Transverse colon (tissue), 4 donors: ENCODE measurements at places on chromosomes 16 and 17. TPM values are rescaled to one million over a fixed set of nuclear protein-coding genes. Genes with fewer than 3 reads are reported as not detected.

Gene GFAP
- total RNA-seq: not detected

DNA sequence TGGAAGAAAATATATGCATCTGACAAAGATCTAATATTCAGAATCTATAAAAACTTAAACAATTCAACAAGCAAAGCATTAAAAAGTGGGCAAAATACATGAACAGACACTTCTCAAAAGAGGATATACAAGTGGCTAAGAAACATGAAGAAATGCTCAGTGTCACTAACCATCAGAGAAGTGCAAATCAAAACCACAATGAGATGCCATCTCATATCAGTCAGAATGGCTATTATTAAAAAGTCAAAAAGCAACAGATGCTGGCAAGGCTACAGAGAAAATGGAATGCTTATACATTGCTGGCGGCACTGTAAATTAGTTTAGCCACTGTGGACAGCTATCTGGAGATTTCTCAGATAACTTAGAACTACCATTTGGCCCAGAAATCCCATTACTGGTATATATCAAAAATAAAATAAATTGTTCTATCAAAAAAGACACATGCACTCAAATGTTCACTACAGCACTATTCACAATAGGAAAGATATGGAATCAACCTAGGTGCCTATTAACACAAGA, 179.5 kb downstream of the PCTP start:
- DNase-seq: no peak
- H3K27ac ChIP-seq: no peak overlapping the region
- no peaks in the 10 kb centered on the region for H3K36me3 ChIP-seq
- no peaks in the 10 kb centered on the region for H3K4me1 ChIP-seq
- no peaks in the 10 kb centered on the region for H3K27me3 ChIP-seq

DNA sequence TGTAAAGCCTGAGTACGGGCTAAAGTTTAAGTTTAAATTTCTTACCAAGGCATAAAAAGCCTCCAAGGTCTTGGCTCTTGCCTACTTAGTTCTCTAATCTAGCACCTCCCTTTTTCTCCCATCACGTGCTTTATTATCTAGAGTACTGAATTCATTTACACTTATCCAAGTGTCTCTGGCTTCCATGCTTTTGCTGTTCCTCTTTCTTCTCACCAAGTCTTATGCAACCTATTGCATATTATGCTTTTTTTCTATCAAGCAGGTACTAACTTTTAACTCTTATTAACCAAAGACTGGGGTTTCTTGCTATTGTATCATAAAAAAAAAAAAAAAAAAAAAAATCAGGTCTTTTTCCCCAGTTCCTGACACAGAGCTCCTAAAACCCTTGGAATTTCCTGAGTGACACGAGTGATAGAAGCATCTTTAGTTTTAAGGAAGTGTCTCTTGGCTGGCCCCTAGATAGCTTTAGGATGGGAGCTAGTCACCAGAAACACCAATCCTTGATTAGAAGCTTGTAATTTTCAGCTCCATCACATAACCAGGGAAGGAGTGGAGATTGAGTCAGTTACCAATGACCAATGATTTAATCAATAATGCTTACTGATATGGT, 44.9 kb downstream of the SSH2 start:
- H3K4me3 ChIP-seq: no peak overlapping the region
- H3K4me1 ChIP-seq: no peaks in the 10 kb centered on the region

- peaks cover 23% of the 10 kb centered on the region for H3K4me1 ChIP-seq
- no peak overlapping the region for H3K4me3 ChIP-seq
- DNase-seq: peak; percentile 63
- peak overlapping the region; percentile 41 for H3K27ac ChIP-seq
- H3K27me3 ChIP-seq: no peaks in the 10 kb centered on the region
These were observed 5.8 kb upstream of the FASN start for GRCh38 chr17:82103553-82104451.

Gene ANKRD40CL
- 40.8 TPM for total RNA-seq

DNA sequence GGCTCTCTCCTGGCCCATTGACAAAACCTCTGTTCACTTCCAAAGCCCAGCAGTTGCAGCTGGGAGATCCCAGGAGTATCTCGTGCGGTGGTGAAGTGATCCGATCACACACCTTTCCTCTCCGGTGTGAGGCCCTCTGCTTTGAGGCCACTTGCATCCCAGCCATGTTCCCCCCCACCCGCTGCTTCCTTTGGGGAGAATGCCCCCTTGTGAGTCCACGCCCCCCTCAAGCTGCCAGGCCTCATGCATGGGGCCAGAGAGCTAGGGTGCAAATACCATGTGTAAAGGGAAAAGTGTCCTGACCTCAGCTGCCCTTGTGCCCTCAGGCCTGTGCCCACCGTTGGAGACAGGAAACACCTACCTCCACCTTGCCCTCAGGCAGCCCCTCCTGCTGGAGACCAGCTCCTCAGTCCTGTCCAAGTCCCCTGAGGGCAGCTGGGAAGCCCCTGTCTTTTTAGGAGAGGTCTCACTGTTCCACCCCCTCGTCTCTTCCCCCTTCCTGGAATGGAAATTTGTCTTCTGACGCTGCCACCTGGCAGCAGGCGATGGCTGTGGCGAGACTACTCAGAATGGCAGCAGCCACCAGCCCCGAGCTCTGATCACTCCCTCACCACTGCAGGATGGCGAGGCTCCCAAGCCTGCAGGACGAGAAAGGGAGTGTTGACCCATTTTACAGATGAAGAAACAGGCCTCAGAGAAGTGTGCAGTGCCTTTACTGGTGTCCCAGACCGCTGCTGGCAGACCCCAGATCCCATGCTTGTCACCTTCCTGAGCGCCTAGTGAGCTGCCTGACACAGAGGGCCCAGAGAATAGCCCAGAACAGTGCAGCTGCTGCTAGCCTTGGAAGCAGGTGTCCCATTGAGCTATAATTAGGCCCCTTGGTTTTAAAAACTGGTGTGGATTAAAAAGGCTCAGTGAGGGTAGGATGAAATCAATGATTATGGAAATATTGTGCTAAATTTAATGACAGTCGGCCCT, 120.6 kb upstream of the CACNG5 start:
- peak overlapping the region; percentile 84 for H3K27ac ChIP-seq
- peaks cover 50% of the 10 kb centered on the region for H3K4me1 ChIP-seq
- H3K27me3 ChIP-seq: no peaks in the 10 kb centered on the region
- no peak for DNase-seq

- H3K4me3 ChIP-seq: no peak overlapping the region
- no peak overlapping the region for H3K27ac ChIP-seq
- no peaks in the 10 kb centered on the region for H3K36me3 ChIP-seq
- DNase-seq: no peak
These were observed 34.6 kb upstream of the TNRC6C start for GRCh38 chr17:77923776-77924513.

Gene CSH2
- not detected for total RNA-seq

GRCh38 chr17:78231991-78232858, 794 bp downstream of the TMEM235 start:
- H3K4me3 ChIP-seq: no peak overlapping the region
- H3K4me1 ChIP-seq: no peaks in the 10 kb centered on the region
- no peaks in the 10 kb centered on the region for H3K36me3 ChIP-seq
- peaks cover 48% of the 10 kb centered on the region for H3K27me3 ChIP-seq

DNA sequence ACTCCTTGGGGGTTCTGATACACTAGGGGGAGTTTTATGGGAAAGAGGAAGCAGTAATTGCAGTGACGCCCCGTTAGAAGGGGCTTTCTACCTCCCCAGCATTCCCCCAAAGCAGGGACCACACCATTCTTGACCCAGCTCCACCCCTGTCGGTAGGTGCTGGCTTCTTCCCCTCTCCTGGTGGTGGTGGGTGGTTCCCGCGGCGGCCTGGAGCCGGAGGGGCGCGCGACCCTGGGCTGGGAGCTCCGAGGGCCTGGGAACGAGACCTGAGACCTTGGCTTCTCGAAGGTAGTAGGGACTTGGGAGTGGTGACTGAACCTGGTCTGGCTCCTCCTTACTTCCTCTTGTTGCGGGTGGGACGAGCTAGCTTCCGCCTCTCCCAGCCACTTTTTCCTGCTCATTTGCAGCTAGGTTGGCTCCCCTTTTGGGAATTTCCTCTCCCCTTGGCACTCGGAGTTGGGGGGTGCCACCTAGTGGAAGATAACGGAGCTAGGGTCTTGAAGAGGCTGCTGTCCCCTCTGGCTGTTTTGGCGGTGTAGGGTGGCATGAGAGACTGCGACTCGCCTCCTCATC, 438 bp downstream of the GRN start:
- no peaks in the 10 kb centered on the region for H3K27me3 ChIP-seq
- H3K36me3 ChIP-seq: no peaks in the 10 kb centered on the region
- peak; percentile 66 for DNase-seq
- H3K27ac ChIP-seq: peak overlapping the region; percentile 97

GRCh38 chr17:72004011-72004427, 116.8 kb upstream of the SOX9 start:
- no peaks in the 10 kb centered on the region for H3K36me3 ChIP-seq
- no peaks in the 10 kb centered on the region for H3K4me1 ChIP-seq
- H3K27me3 ChIP-seq: no peaks in the 10 kb centered on the region
- H3K27ac ChIP-seq: no peak overlapping the region
- no peak overlapping the region for H3K4me3 ChIP-seq

DNA sequence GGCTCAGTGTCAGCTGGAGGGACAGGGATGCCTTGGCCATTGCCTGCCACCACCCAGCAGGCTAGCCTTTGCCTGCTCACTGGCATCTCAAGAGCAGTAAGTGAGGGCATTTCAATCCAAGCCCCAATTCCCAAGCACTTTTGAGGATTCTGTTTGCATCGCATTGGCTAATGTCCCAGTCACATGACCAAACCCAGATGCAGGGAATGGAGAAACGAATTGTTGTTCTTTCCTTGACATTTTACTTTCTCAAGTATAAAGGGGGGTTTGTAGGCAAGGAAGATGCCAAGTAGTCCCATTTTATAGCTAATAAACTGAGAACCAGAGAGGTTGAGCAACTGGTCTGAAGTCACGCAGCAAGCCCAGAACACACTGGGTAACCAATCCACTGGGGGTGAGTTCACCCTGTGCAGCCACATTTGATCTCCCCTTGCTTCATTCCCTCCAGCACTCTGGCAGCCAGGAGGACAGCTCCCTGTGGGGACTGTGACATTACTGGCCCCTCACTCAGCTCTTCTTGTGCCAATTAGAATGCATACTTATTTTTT, 193.8 kb upstream of the CACNG3 start:
- H3K36me3 ChIP-seq: no peaks in the 10 kb centered on the region
- no peak overlapping the region for H3K4me3 ChIP-seq
- no peak overlapping the region for H3K27ac ChIP-seq
- H3K4me1 ChIP-seq: no peaks in the 10 kb centered on the region
- H3K27me3 ChIP-seq: no peaks in the 10 kb centered on the region

Gene CCDC200
- total RNA-seq: not detected

DNA sequence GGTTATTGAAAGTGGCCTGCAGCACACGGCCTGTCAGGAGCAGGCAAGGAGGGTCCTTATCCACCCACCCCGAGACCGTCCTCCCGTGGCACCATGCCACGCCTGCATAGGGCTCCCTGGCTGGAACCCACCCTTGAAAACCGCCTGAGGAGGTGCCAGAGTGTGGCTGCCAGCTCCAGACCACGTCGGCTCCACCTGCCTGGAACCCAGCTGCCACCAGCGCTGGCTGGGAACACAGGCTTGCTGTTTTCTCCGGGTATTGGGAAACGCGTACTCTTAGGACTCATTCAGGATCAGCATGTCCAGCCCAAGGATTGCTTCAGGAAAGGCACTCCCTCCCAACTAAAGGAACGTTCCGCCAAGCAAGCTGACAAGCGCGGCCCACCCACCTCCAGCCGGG, 6.7 kb downstream of the ARL16 start:
- DNase-seq: no peak
- no peaks in the 10 kb centered on the region for H3K4me1 ChIP-seq
- no peak overlapping the region for H3K27ac ChIP-seq

Gene KRTAP9-6
- total RNA-seq: not detected

Gene KRTAP4-1
- 0.82 TPM for total RNA-seq

DNA sequence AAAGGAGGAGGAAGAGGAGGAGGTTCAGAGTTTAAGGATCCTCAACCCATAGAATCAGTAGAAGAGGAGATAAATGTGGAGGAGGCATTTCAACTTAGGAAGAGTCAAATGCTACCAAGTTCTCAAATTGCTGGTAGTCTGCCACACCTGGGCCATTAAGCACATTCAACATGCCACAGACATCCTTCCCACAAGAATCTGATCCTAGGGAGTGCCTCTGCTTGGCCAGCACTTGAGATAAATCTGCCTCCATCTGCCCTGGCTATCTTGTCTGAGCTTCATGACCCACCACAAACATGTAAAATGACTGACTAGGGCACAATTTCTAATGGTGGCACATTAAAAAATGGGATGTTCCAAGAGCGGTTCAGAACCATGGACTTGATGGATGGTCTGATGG, 37.3 kb upstream of the AXIN2 start:
- no peaks in the 10 kb centered on the region for H3K27me3 ChIP-seq
- peaks cover 3% of the 10 kb centered on the region for H3K4me1 ChIP-seq
- H3K4me3 ChIP-seq: no peak overlapping the region
- no peak for DNase-seq

DNA sequence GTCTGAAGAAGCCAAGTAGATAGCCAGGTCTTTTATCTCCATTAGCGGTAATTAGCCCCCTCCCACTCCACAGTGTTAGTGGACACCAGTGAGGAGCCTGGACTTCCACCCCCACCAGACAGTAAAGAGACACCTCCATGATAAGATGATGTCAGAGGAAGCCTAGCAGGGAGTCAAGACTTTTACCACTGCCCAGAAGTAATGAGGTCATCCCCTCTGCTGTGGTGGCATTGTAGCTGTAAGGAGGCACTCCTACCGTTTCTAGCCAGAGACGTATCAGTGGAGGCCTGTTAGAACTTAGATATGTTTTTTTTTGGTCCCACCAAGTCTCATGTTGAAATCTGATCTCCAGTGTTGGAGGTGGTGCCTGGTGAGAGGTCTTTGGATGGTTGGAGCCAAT, 38.1 kb downstream of the PIK3R5 start:
- no peak overlapping the region for H3K27ac ChIP-seq
- no peaks in the 10 kb centered on the region for H3K36me3 ChIP-seq
- no peak for DNase-seq
- no peaks in the 10 kb centered on the region for H3K27me3 ChIP-seq
- no peaks in the 10 kb centered on the region for H3K4me1 ChIP-seq

- H3K27me3 ChIP-seq: no peaks in the 10 kb centered on the region
- no peaks in the 10 kb centered on the region for H3K4me1 ChIP-seq
- H3K4me3 ChIP-seq: no peak overlapping the region
- H3K27ac ChIP-seq: no peak overlapping the region
These were observed 116.8 kb downstream of the WSCD1 start for GRCh38 chr17:6186998-6187397.

GRCh38 chr17:40020146-40020545, 4.9 kb downstream of the CSF3 start:
- peaks cover 15% of the 10 kb centered on the region for H3K4me1 ChIP-seq
- H3K4me3 ChIP-seq: no peak overlapping the region
- DNase-seq: no peak
- no peaks in the 10 kb centered on the region for H3K27me3 ChIP-seq
- no peak overlapping the region for H3K27ac ChIP-seq
- H3K36me3 ChIP-seq: no peaks in the 10 kb centered on the region

DNA sequence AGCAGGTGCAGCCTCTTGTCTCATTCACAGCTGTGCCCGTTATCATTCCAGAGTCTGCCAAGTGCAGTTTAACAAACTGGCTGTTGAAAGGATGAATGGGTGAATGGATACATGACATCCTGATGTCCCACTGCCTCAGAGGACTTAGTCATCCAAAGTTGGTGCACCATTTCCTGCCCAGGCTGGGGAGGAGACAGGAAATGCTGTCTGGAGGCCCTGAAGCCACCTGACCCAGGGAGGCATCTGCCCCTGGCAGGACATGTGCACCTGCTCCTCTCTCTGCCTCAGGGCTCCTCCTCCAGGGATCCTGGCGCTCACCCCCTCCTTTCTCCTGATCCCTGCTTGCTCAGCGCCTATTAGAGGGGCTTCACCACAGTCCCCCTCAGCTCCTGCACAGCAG, 1.8 kb upstream of the CD300C start:
- no peak overlapping the region for H3K4me3 ChIP-seq
- no peaks in the 10 kb centered on the region for H3K4me1 ChIP-seq
- H3K27me3 ChIP-seq: no peaks in the 10 kb centered on the region
- no peak for DNase-seq
- H3K27ac ChIP-seq: no peak overlapping the region
- no peaks in the 10 kb centered on the region for H3K36me3 ChIP-seq
